ENCODE measurements at places on chromosomes 16 and 17.

DNA sequence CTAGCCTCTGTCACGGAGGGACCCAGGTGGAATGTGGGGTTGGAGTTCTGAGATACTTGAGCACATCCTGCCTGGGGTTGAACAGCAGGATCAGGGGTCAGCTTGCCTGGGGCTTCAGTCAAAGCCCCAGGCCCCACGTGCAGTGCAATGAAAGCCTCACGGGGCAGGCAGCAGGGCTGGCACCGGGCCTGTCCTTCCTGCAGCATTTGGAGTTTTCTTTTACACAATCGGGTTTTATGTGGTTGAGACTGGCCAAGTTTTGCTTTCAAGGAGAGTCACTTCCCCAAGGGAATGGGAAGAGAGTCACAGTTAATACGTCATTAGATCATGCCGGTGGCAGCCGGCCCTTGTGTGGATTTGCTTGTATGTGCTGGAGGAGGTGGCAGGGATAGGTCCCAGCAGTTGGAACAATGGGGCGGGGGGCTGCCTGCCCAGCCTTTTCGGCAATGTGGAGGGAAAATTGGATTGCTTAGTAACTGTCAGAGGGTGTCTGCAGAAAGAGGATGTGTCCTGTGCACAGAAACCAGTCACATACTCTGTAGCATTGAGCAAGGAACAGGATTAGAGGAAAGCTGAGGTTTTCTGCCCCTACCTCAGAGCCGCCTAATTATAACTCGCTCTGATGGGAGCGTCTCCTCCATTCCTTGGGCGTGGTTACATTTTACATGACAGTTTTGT, 4.5 kb downstream of the RMI2 start:
- DNase-seq: no peak

- DNase-seq: no peak
Observed at GRCh38 chr17:81328978-81329926, 34.1 kb upstream of the SLC38A10 start.

- no peak for DNase-seq
Observed at GRCh38 chr17:81511554-81511803, 1.1 kb downstream of the ACTG1 start.

GRCh38 chr17:75774991-75775668, 9.5 kb upstream of the UNK start:
- no peak for DNase-seq

- no peak for DNase-seq
Observed at GRCh38 chr16:3748307-3748706, 31.0 kb upstream of the TRAP1 start.

DNA sequence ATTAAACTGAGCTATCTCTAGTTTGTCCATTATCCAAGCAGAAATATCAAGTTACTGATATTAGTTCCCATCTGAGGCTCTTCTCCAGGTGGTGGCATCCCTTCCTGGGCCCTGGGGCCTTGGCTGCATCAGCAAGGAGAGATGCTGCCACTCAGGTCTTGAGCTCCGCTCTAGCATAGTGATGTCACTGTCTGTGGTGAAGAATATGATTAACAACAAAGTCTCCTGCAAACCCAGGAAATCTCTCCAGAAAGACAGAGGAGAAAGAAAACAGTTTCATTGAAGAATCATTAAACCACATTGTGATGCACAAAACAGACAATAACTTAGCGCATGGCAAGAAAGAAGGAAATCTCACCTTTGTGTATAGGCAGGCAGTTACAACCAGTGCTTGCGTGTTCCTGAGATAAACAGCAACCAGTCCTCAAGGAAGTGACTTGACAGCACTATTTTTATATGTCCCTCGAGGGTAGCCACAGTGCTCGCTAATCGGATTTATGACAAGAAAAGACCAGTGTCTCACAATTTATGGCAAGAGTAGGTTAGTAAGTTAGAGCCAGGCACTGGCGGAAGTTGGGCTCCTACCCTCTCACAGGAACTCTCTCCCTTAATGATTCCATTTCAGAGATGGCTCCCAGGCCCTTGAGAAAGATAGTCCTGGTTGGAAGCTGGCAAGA, 151.1 kb downstream of the AHSP start:
- DNase-seq: no peak

GRCh38 chr17:74228306-74228978, 15.1 kb downstream of the TTYH2 start:
- DNase-seq: no peak

- no peak for DNase-seq
Observed at GRCh38 chr17:57861790-57862693, 12.2 kb upstream of the MRPS23 start.

DNA sequence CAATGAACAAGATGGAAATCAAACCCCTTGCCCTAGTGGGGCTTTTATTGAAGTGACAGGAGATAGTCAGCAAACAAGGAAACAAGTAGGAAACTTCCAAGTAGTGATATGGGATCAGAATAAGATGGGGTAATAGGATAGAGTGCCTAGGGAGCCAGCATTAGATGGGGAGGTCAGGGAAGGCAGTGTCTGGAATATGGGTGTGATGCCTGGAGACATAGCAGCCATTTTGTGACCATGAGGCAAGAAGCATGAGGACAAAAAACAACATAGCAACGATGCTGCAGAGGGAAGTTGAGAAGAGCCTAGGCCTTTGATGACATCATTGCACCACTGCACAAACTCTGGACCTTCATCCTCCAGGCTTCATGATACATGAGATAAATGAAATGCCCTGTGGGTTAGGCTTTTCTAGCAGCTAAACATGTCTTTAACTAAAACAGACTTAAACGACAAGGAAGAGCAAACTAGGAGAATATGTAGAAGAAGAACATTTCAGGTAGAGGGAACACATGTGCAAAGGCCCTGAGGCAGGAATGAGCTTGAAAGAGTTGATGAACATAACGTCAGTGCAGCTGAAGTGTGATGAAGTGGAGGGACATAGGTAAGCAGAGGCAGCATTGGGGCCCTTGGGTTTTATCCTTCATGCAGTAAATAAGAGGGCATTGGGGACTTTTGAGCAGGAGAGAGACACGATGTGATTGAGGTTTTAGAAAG, 18.2 kb upstream of the TMEM11 start:
- DNase-seq: no peak

GRCh38 chr16:73031155-73031866, 16.6 kb downstream of the ZFHX3 start:
- no peak for DNase-seq

DNA sequence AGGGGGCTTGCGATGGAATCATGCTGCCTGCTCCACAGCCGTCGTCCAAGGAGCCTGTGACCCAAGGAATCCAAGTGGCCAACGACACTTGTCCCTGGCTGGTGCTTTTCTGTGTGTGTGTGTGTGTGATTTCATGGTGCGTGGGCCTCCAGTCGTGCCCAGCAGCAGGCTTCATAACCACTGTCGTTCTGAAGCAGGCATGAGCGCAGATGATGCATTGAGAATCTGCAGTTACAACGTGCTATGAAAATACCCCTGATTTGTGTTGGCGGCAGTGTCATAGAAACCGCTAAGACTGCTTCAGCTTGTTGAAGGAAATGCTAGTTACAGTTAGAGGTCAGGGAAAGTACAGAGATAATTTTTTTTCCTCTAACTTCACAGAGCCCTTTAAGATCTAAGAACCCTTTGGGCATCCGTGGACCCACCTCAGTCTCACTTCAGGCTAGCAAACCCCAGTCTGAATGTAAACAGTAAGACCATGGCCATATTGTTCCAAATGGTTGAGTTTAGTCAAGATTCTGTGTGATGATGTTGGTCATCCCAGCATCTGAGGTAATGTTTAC, 15.6 kb downstream of the C16orf90 start:
- DNase-seq: no peak

DNA sequence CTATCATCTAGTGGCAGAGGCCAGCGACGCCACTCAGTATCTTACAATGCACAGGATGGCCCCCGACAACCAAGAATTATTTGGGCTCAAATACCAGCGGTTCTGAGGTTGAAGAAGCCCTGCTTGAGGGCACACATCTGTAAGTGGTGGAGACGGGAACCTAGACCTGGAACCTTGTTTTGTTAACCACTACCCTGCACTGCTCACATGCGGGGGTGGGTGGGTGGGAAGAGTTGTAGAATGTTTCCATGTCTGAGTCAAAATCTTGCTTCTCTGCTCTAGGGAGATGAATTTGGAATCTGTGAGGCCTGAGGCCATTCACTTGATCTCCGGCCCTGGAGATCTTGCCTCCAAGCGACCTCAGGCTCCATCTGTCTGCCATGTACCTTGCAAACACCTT, 44.1 kb downstream of the ABCC1 start:
- no peak for DNase-seq

DNA sequence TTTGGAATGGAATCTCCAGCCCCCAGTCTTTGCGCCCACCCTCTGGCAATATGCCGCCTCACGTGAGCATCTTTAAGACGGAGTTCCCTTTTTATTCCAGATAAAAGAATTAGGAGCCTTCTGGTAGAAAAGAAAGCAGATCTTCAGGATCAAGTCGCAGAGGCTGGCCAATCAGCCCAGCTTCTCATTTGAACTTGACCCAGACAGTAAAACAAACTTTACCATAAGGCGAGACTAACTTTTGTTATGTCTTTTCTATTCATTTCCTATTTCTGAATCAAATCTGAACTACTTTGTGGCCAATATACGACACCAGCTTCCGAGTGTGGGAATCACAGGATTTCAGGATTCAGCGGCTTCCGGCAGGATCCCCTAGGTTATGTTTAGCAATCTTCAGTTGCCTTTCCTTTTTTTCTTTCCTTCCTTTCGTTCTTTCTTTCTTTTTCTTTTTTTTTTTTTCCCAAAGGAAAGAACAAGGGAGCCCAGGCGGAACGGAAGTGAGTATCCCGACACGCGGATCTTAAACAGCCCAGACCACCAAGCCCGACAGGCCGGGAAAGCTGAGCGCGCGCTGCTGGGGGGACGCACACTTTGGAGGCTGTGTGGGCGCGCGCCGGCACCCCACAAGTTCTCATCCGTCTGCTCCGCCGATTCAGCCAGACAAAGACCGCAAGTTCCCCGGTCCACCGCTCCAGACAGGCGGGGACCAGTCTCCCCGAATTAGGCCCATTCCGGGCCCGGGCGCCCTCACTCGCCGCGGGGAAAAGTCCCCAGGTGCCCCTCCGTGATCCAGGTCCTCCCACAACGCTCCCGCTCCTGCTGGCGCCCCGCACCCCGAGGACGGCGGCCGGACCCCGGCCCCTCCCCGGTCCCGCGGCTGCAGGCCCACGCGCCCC, 633 bp downstream of the TBC1D16 start:
- no peak for DNase-seq

DNA sequence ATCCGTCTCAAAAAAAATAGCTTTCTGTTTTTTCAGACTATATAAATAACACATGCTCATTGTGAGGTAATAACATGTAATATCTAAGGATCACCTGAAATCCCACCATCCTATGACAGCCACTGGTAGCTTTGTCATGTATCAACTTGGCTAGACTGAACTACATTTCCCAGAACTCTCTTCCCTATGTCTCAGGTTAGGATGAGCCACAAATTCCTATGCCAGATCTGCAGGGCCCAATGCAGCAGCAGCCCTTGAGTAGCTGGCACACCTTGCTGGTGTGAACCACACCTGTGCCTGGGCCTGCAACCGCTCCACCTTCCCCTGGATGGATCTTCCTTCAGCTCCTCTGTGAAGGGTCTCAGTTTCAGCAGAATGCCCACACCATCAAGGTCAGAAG, 28.1 kb downstream of the OGFOD1 start:
- no peak for DNase-seq

DNA sequence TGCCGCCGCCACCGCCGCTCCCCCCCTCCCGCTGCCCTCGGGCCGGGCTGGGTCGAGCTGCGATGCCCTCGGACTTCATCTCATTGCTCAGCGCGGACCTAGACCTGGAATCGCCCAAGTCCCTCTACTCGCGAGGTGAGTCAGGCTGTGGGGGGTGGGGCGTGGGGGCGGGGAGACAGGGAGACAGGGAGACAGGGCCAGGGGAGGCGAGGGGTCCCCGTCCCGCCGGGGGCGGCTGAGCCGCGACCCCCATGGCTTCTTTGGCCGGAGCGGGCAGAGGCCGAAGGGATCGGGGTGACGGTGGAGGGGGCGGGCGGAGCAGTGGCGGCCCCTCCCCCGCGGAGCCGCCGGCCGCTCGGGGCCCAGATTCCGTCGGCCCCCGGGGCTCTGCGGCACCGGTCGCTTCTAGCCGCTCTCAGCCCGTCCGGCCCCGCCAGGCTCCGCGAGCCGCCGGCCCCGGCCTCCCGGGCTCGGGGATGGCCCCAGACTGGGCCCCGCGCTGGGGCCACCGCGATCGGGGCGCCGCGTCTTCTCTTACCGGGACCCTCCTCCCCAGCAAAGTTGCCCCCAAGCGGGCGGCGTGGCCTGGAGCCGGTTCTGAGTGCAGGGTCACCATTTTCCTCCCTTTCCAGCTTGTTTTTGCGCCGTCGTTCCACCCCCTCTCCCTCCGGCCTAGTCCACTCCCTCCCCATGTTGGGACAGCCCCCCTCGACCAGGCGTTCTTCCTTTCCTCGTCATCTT, 644 bp downstream of the NFAT5 start:
- no peak for DNase-seq

DNA sequence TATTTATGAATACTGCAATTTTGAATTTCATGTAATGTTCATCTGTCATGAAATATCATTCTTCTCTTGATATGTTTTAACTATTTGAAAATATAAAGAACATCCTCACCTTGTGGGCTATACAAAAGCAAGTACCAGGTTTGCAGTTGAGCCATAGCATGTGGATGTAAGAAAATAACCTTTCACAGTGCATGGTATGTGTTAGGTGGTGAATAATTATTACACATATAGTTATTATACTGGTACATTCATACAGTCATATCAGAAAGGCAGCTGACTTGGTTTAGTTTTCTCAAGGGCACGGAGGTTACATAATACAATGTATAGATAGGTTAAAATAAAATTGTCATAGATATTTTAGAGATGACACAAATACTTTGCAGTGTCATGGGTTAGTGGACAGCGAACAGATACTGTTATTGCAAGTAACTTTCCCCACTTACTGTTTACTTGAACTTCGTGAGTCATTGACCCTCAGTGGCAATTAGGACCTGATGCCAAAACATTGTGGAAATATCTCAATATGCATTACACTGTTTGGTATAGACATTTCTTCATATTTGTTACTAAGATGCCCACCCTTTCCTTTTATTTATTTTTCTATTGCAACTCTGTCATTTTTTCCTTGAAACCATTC, 445.4 kb upstream of the GOT2 start:
- no peak for DNase-seq

DNA sequence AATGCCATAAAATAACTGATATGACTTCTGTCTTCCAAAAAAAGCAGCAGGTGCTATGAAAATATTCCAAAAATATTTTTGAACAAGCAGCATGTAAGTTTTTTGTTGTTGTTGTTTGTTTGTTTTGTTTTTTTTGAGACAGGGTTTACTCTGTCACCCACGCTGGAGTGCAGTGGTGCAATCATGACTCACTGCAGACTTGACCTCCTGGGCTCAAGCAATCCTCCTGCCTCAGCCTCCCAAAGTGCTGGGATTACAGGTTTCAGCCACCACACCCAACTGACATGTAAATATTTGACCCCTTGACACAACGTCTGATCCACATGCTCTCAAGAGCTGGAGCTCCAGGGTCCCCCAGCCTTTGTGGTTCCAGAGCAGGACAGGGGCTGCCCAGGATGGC, 98.4 kb downstream of the LITAF start:
- DNase-seq: no peak
